ENCODE measurements at places on chromosomes 12 and 14.

DNA sequence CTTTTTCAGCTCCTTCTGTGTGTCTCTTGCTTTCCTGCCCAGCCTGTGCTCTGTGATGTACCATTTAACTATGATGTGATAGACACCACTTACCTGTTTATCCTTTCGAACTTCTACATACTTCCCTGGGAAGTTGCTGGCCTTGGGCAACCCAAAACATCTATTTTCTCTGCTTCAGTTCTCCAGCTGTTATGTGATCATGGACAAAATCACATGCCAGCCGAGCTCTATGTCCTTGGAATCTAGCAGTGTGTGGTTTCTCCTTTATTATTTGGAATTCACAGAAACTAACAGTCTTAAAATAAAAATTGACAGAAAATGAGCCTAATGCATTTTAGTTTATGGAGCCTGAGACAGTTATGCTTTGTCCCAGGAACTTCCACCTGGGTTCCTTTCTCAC, 22.9 kb downstream of the BMAL2 start:
- DNase-seq, result no peak

GRCh38 chr14:57066887-57067513, 201.7 kb downstream of the EXOC5 start:
- DNase-seq, result peak; percentile 36

GRCh38 chr14:81834308-81834707, 300.7 kb upstream of the SEL1L start:
- DNase-seq, result no peak

DNA sequence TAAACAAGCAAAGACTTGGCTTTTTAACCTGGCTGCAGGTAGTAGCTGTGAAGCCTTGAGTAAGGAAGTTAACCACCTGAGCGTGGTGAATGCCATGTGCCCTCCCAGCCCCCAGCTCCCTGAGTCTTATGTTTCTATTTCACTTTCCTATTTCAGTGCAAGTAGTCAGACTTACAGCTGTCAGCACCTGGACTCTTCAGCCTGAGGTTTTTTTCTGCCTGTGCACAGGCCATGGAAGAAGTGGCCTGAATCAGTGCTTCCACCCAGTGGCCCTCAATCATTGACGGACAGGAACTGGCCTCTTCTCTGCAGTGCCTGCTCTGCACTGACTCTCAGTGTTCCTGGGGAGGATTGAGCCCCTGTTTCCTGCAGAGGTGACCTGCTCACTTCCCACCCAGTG, 796.4 kb downstream of the MED13L start:
- no peak for DNase-seq

GRCh38 chr12:87939182-87939581, 90.0 kb downstream of the C12orf50 start:
- DNase-seq, result no peak

DNA sequence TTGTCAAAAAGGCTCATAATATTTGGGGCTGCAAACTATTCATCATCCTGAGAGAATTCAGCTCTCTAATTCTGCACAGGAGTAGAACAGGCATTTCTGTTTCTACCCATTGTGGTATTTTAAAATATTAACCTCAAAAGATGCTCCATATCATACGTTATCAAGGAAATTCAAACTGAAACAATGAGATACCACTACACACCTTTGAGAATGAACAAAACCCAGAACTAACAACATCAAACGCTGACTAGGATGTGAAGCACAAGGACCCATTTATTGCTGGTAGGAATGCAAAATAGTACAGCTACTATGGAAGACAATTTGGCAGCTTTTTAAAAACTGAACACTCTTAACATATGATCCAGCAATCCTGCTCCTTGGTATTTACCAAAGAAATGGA, 171.8 kb downstream of the DUSP6 start:
- no peak for DNase-seq

DNA sequence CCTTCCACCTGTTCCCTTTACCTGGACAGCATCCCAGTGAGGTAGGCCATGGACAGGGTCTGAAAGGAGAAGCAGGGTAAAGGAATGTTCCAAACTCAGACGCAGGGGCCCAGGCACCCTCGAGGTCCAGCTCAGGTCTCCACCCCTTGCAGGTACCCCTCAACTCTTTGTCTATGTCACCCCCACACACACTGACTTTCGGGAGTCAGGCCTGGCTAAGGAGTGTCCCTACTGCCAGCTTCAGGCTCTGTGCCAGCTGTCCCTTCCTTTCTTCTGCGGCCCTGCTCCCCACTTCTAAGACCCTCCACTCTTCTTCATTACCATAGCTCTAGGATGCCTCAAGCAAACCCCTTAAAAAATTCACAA, 13.6 kb downstream of the FAIM2 start:
- DNase-seq, result no peak

GRCh38 chr12:108802101-108802961, 55.1 kb downstream of the SSH1 start:
- no peak for DNase-seq

- no peak for DNase-seq
Observed at GRCh38 chr14:81276073-81277069, 55.6 kb upstream of the GTF2A1 start.

DNA sequence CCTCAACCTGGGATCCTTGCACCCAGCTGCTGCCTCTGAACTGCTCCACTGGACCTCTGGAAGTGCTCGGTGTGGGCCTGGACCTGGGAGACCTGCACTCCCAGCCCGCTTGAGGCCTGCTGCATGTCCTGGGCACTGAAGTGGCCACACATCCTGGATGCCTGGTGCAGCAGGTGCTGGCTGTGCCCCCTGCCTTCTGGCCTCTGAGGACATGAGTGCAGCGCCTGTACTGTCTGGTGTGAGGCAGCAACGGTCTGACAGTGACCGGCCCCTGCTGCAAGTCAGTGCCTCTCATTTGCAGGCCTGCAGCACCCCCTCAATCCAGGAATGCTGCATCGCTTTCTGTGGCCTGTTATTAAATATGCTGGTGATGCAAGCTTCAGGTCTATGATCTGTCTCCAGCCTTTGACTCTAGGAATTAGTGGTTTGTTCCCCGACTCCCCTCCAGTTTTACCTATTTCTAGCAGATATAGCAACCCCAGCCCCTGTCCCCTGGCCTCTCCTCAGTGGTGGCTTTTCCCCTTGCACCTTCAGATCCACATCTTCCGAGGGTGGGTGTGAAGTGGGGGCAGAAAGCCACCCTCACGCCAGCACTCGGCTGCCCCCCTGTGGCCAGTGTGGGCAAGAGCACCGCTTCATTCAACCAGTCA, 3.6 kb downstream of the SMIM41 start:
- peak; percentile 45 for DNase-seq

- no peak for DNase-seq
Observed at GRCh38 chr14:32709027-32709426, 229.7 kb upstream of the NPAS3 start.

DNA sequence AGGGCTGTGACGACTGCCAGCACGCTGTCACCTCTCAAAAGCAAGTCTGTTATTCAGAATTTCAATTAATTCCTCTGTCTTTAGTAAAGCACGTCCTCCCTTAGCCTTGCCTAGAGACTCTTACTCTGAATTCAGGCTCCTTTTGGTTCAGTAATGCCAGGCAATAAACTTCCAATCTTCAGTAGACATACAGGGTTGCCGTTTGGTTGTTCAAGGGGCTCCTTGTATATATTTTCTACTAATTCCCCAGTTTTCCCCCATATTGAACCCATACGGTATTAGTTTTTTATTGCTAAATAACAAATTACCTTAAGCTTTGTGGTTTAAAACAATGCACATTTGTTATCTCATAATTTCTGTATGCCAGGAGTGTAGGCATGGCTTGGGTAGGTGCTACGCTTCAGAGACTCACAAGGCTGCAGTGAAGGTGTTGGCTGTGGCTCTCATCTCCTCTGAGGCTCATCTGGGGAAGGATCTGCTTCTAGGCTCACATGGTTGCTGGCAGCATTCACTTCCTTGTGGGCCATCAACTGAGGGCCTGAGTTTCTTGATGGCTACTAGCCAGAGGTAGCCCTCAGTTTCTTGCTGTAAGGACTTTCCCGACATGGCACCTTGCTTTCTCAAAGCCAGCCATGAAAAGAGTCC, 7.3 kb upstream of the CLECL1 start:
- DNase-seq, result no peak

- DNase-seq, result peak; percentile 30
Observed at GRCh38 chr12:68042212-68042699, 53.0 kb downstream of the IFNG-AS1 start.

- no peak for DNase-seq
Observed at GRCh38 chr12:42790761-42791151, 201.2 kb upstream of the PRICKLE1 start.

- DNase-seq, result no peak
Observed at GRCh38 chr14:96920023-96920422, 122.8 kb downstream of the VRK1 start.

DNA sequence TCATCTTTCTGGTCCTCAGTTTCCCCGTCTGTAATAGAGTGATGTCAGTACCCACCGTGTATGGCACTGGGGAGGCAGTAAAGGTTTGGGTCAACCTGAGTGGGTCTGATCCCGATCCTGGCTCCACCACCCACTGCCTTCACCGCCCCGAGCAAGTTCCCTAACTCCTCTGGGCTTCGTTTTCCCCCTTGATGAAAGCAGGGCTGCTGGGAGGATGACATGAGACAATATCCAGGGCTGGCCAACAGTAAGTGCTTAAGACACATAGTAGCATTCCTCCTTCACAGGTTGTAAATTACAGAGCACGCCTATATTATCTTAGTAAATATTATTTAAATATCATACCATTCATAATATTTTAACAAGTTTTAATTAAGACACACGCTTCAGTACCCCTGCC, 595 bp downstream of the PLEK2 start:
- DNase-seq, result no peak

DNA sequence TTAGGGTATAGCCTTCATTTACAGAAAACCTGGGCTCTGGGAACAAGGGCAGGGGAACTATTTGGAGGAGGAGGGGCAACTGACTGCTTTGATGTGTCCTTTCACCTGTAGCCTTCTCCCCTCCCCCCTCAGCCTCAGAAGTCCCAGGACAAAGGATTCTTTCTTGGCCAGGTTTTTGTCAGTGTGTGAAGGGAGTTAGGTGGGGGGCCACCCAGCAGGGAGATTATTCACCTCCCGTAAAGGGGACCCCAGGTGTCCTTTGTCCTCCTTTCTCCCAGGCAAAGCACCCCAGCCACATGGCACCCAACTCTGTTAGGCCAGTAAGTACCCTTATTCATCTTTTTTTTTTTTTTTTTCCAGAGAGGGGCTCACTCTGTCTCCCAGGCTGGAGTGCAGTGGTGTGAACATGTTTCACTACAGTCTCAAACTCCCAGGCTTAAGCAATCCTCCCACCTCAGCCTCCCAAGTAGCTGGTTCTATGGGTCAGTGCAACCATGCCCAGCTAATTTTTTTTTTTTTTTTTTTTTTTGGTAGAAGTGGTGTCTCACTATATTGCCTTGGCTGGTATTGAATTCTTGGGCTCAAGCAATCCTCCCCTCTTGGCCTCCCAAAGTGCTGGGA, 723 bp upstream of the NFE2 start:
- no peak for DNase-seq

- DNase-seq, result peak; percentile 76
Observed at GRCh38 chr14:81219210-81219758, 1.5 kb downstream of the GTF2A1 start.

GRCh38 chr12:132006056-132006680, 56.4 kb downstream of the EP400 start:
- DNase-seq, result no peak

- no peak for DNase-seq
Observed at GRCh38 chr12:113829212-113829611, 136.9 kb downstream of the RBM19 start.

- DNase-seq, result no peak
Observed at GRCh38 chr14:97290065-97290464, 492.9 kb downstream of the VRK1 start.

DNA sequence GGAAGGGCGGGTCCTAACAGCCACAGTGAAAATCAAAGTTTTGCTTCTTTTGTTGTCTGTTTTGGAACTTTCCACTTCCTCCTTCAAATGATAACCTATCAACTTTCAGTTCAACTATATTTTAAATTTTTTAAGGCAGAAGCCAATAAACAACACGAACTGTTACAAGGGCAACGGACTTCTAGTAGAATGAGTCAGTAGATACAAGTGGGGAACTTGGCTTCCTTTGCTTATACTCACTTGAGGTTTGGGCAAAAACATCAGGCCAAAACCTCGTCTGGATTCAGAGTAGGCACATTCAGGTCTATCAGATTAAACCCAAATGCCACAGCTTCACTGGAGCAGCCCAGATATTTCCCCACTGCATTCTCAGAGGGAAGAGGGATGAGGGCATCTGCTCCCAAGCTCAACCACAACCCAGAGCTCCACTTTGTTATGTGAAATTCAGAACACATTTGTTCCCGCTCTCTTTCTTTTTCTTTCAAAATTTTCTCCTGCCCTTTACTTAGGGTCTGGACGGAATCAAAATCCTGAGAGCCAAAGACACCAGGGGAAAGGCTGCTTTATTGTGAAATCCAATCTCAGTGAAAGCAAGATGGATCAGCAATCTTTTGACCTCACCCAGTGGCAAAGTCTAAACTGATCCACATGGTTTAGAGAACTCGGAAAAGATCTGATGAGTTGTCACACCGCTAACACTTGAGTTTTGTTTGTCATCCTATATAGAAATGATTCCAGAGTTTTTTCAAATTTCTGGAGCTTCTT, 152.5 kb upstream of the BTG1 start:
- no peak for DNase-seq

GRCh38 chr14:53894456-53894855, 62.2 kb downstream of the BMP4 start:
- no peak for DNase-seq

- no peak for DNase-seq
Observed at GRCh38 chr12:3107954-3108353, 30.8 kb downstream of the TSPAN9 start.

GRCh38 chr14:54743382-54743781, 159.2 kb downstream of the GCH1 start:
- DNase-seq, result no peak

DNA sequence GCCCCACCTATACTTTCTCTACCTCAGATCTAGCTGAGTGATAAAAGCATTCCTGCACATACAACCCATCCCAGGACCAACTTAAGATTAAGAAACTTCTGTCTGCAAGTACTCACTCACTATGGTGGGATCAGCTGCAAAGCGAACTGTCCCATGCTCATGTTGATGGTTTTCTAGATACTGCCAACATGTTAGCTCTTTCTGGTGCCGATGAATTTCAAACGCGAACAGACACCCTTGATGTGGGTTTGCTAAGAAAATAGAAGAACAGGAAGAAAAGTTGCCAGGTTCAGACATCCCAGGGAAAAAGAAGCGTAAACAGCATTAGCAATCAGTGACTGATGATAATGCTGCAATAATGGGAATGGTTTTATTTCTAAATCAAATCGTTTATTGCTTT, 1.5 kb upstream of the SLC39A2 start:
- DNase-seq, result no peak

Measured in stimulated activated CD4-positive, alpha-beta T cell treated with anti-CD3 and anti-CD28 coated beads, Interleukin-12 subunit alpha, Interleukin-12 subunit beta, amount 100 ng/mL, for 48 hours (primary cell).